Fibroblast of skin of right quadriceps (primary cell): ENCODE measurements at places on chromosomes 5 and 9.

DNA sequence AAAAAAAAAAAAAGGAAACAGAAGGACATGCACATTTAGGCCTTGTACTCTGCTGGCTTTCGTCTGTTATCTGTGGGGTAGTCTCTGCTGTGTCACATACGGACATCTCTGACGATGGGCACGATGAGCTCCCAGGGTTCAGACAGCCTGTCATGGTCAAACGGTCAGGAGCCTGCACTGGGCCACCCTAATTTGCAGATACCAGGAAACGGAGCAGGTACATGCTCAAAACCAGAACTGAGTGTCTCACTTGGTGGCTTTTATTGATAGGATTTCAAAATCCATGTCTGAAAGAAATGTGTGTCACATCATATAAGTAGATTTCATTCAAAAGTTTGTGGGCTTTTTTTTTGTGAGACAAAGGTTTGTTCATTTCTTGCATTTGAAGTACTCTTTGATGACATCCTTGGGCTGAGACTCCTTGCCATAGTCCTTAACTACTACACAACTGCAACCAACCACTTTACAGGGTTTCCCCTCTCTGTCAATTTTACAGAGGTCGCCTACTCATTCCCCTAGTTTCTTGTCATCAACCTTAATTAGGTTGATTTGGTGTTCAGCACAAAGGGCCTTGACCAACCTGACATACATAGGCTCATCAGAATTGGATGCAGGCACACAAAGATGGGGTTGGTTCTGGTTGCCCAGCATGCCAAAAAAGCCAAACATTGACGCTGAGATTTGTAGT, 9.0 kb downstream of the CKMT2 start:
- DNase-seq: no peak

DNA sequence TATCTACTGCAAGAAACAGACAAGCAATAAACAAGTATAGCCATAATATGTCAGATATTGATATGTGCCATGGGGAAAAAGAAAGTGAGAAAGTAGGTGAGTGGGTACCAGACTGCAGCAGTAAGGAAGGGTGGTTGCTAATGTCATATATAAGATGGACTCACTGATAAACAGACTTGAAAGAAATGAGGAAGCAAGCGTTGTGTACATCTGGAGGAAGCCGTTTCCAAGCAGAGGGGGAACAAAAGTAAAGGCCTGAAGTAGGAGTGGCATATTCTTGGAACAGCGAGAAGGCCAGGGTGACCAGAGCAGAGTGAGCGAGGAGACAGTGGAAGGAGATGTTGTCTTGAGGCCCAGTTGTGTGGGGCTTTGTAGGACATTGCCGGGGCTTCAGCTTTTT, 142.2 kb upstream of the MAP3K1 start:
- no peak for DNase-seq

DNA sequence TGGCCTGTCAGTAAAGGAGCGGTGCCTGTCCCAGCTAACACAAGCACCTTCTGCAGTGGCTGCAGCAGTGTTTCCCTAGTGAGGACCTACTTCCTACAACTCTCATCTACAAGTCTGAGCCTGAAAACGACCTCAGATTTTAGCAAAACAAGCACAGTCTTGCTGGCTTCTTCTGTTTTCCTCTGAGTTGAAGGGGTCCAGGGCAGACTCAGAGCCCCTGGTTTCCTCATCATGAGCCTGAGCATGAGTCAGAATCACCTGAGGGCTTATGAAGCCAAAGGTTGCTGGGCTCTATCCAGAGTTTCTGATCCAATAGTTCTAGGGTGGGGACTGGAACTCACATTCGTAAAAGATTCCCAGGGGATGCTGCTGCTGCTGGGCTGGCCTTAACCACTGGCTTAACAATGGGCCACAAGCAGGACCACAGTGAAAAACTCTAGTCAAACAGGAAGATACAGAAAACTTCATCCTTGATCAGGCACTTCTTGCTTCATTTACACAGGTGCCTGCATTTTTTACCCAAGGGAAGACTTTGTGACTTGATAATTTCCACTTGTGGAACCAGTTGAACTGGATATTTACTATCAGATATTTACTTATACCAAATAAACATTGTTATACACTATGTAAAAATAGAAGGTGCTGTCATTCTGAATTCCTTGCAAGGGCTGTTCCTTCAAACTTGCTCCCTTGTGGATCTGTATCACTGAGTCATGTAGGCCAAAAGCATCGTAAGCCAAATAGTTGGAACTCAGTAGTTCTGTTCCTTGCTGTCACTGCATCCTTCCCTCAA, 4.3 kb upstream of the ACER2 start:
- DNase-seq: no peak

- DNase-seq: peak; percentile 89
Measured at GRCh38 chr5:56183506-56183905, 49.6 kb downstream of the ANKRD55 start.

GRCh38 chr9:116116393-116116792, 37.2 kb upstream of the PAPPA start:
- no peak for DNase-seq

GRCh38 chr5:21058289-21058688, 1070.3 kb upstream of the CDH18 start:
- DNase-seq: no peak

GRCh38 chr9:121313458-121314152, 45.6 kb downstream of the GSN start:
- no peak for DNase-seq

- DNase-seq: no peak
Measured at GRCh38 chr9:3035579-3036332, 191.9 kb upstream of the PUM3 start.

- DNase-seq: no peak
Measured at GRCh38 chr5:137760719-137761516, 6.8 kb upstream of the HNRNPA0 start.

- peak; percentile 24 for DNase-seq
Measured at GRCh38 chr5:82446809-82447208, 168.7 kb upstream of the RPS23 start.

- DNase-seq: peak; percentile 0
Measured at GRCh38 chr9:23322392-23322791, 503.6 kb downstream of the ELAVL2 start.

DNA sequence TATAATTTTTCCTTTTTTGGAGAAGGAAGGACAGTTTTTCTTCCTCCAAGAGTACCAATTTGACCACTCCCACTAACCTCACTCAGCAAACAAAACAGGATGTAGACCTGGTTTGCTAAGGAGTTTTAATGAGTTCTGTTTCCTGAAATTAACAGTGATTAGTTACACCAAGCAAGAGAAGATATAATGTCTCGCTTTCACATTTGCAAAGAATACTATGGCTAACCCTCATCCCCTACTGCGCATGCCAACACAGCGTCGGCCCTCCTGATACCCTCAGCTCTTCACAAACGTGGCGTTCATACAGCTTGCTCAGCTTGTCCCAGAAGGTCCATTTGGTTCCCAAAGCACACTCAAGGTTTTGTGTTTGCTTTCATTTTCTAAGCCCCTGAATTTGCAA, 41.9 kb upstream of the IPPK start:
- no peak for DNase-seq
